ENCODE measurements at places on chromosomes 5 and 9. TPM values are rescaled to one million over a fixed set of nuclear protein-coding genes. Genes with fewer than 3 reads are reported as not detected.

Gene SNAPC4
- total RNA-seq, result 5.2 TPM

DNA sequence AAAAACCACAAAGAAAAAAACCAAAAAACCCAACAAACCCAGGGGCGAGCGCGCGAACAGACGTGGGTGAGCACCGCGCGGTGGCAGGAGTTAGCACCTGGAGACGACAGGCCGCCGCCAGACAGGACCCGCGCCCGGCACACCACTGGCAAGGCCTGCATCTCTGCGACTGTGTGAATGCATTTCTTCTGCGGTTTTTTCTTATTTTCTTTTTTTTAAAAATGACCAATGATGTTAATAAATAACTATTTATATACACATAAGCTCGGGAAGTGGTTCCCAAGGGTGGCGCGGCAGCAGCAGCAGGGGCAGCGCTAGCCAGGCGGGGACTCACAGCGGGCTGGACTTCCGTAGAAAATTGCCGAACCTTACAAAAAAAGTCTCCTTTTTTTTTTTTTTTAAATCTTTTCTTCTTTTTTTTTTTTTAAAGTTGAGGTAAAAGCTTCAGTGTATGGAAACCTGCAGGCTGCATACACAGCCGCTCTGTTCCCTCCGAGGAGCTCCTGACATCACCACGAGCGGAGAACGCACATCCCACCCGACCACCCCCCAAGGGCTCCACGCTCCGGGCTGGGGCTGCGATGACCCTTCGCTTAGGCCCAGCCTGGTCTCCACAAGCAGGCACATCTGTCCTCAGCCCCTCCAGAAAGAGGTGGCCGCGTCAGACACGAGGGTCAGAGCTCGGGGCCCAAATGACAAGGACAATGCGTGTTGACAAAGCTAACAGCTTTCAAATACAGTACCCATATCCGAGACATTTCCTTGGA is 7.4 kb downstream of the BRD3OS start:
- no peak overlapping the region for H3K4me3 ChIP-seq
- no peaks in the 10 kb centered on the region for H3K4me1 ChIP-seq
- H3K27ac ChIP-seq, result no peak overlapping the region

DNA sequence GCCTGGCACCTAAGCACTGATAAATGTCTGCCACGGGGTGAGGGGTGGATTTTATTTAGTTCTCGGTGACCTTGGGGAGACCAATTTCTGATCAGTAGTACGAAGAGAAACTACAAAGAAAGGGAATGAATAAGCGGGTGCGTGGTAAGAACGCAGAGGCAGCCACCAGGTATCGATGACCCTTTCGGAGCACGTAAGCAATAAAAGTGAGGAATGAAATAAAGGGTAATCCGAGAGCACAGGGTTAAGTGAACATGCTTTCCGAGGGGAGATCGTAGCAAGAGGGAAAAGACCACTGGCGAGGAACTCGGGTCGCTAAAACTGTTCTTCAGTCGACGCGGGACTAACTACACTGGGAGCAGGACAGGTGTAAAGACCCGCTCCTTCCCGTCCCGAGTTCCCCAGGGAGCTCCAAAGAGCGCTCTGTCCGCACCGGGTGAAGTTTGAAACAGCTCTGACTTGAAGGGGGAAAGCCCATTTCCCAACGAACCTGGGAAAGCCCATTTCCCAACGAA is 1.1 kb downstream of the ELOVL7 start:
- H3K36me3 ChIP-seq, result no peaks in the 10 kb centered on the region
- H3K4me1 ChIP-seq, result peaks cover 15% of the 10 kb centered on the region
- no peak overlapping the region for H3K27ac ChIP-seq
- H3K27me3 ChIP-seq, result peaks cover 95% of the 10 kb centered on the region
- no peak for DNase-seq

DNA sequence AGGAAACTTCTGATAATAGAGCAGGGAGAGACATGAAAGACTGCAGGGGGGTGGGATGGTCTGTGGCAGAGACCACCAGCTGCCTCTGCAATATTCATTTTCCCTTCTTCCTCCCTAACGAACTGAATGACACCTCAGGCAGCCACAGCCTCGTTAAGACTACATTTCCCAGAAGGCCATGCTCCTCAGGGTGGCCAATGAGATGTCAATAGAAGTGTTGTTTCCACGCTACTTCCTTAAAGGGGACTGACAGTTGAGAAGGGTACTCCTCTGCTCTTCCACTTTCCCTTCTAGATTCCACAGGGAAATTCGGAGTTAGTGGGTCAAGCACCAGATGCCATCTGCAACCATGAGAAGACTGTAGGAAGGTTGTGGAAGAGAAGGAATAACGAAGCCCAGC is 52.0 kb upstream of the DAPK1 start:
- H3K27ac ChIP-seq, result no peak overlapping the region
- no peak for DNase-seq
- H3K36me3 ChIP-seq, result no peaks in the 10 kb centered on the region
- no peaks in the 10 kb centered on the region for H3K4me1 ChIP-seq
- no peak overlapping the region for H3K4me3 ChIP-seq

DNA sequence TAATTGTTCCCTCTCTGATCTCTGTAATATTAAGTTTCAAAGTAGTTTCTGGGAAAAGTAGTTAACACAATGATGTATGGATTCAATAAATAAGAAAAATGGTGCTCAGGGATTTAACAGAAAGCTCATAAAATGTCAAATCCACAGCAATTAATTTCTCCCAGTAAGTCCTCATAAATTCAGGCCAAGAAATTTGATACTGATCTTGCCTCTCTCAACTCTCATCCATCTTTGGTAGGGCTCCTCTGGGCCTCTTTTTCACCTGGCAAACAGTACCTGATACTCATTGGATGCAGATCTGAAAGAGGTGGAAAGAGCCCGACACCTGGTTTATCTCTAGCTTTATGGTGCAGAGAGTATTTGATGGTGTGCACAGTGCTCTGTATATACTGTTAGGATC is 106.1 kb downstream of the STK32A start:
- H3K4me1 ChIP-seq, result no peaks in the 10 kb centered on the region
- no peaks in the 10 kb centered on the region for H3K36me3 ChIP-seq
- H3K4me3 ChIP-seq, result no peak overlapping the region
- H3K27me3 ChIP-seq, result no peaks in the 10 kb centered on the region
- no peak for DNase-seq

GRCh38 chr5:73444499-73445438 is 3.8 kb downstream of the FOXD1 start:
- no peak overlapping the region for H3K27ac ChIP-seq
- H3K4me1 ChIP-seq, result peaks cover 13% of the 10 kb centered on the region

Gene RALGPS1
- 18.9 TPM for total RNA-seq
